ENCODE measurements at places on chromosomes 7 and 10.

GRCh38 chr7:28330384-28331070 lies 81.8 kb upstream of the CREB5 start:
- no peak for DNase-seq

- no peak for DNase-seq
Observed at GRCh38 chr10:110409926-110410325, 87.8 kb upstream of the DUSP5 start.

GRCh38 chr10:66349726-66350125 lies 576.1 kb upstream of the LRRTM3 start:
- no peak for DNase-seq

DNA sequence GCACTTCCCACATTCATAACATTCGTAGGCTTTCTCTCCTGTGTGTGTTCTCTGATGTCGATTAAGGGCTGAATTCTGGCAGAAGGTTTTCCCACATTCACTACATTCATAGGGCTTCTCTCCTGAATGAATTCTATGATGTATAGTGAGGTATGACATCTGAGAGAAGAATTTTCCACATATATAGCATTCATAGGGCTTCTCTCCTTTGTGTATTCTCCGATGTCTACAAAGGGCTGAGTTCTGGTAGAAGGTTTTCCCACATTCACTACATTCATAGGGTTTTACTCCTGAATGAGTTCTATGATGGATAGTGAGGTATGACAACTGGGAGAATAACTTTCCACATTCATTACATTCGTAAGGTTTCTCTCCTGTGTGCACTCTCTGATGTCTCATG lies 15.6 kb downstream of the ZNF12 start:
- DNase-seq, result no peak

DNA sequence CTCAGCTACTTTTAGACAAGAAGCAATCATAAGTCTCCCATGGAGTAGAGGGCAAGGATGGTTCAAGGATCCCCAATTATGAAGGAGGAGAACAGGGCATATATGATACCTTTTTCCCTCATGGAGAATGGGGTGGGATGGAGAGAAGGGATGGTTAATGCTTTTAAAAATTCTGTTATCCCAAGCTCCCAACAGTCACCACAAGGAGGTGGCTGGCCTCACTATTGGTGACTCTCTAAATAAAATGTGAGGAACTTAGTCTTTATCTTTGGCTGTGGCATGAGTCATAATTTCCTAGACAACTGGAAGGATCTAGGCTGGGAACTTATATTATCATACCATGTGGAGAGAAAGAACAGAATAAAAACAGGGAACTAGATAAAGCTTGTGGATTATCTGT lies 297.0 kb downstream of the PHTF2 start:
- no peak for DNase-seq

DNA sequence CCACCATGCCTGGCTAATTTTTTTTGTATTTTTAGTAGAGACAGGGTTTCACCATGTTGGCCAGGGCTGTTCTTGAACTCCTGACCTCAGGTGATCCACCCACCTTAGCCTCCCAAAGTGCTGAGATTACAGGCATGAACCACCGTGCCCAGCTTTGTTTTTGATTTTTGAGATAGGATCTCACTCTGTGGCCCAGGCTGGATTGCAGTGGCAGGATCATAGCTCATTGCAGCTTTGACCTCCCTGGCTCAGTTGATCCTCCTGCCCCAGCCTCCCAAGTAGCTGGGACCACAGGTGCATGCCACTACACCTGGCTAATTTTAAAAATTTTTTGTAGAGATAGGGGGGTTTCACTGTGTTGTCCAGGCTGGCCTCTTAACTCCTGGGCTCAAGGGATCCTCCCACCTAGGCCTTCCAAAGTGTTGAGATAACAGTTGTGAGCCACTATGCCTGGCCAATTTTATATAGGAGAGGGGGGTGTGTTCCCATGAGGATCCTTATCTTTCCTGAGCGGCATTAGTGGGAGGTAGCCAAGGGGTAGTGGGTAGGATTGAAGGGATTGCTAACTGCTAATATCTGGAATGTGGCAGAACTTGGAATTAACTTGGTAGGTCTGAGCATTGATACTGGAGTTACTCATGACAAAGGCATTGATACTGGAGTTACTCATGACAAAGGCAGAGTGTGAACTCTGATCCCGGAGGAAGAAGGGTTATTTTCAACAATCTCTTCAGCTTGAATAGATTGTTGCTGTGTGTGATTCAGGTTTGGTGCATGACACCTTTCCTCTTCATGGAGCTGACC lies 1.0 kb upstream of the NOLC1 start:
- DNase-seq, result no peak

GRCh38 chr10:112915590-112916572 lies 34.2 kb upstream of the TCF7L2 start:
- DNase-seq, result no peak

- no peak for DNase-seq
Observed at GRCh38 chr7:126937171-126937570, 315.6 kb downstream of the GRM8 start.

DNA sequence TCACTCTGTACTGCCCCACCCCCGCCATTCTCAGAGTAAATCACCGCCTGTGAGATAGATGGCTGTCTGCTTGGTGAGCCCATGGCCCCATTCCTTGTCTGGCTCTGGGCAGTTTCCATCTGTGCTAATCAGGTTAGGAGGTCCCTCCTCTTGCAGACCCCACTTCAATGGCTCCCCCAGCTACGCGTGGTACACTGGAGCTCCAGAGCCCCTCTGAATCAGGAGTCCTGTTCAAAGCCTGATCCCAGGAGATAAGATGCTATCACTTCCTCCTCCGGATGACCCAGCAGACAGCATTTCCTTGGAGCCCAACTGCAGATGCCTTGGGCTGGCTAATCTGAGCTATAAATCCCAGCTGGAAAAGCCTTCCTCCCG lies 122.3 kb downstream of the SH3PXD2A start:
- DNase-seq, result no peak

GRCh38 chr10:22345301-22346095 lies at the start of gene SPAG6:
Gene SPAG6 (plus strand): TSS chr10:22345496. CDS start chr10:22345612, 116 bp downstream.
- no peak for DNase-seq

- DNase-seq, result no peak
Observed at GRCh38 chr10:69693886-69694285, 63.8 kb downstream of the FAM241B start.

- peak; percentile 61 for DNase-seq
Observed at GRCh38 chr10:5293691-5294550, 70.8 kb upstream of the UCN3 start.

DNA sequence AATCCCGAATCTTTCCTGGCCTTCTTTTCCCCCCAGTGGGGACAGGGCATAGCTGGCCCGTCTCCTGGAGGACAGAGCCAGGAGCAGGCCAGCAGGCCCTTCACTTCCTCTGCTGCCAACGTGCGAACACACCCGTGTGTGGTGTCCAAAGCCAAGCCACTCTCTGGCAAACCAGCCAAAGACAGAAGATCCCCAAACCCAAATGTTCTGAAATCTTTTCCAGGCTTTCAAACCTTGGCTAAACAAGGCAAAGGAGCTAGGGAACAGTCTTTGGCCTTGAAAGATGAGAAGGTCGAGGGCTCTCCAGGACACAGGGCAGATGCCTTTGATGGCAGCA lies 63.0 kb downstream of the PROSER2 start:
- DNase-seq, result no peak

- DNase-seq, result no peak
Observed at GRCh38 chr10:110471566-110472139, 26.1 kb upstream of the DUSP5 start.

DNA sequence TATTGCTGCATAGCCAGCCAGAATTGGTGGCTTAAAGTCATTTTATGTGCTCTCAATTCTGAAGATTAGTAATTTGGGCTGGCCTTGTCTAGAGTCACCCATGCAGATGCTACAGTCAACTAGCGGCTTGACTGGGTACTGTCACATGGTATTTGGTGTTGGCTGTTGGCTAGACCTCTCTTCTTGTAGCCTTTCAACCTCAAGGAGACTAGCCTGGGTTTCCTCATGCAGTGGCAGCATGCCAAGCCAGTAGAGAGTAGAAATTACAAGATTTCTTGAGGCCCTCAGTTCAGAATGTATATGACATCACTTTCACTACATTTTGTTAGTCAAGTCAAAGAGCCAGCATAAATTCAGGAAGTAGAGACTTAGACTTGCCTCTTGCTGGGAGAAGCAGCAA lies 3.7 kb upstream of the ZNF800 start:
- no peak for DNase-seq

- DNase-seq, result no peak
Observed at GRCh38 chr10:86310702-86311101, 55.9 kb downstream of the GRID1 start.

DNA sequence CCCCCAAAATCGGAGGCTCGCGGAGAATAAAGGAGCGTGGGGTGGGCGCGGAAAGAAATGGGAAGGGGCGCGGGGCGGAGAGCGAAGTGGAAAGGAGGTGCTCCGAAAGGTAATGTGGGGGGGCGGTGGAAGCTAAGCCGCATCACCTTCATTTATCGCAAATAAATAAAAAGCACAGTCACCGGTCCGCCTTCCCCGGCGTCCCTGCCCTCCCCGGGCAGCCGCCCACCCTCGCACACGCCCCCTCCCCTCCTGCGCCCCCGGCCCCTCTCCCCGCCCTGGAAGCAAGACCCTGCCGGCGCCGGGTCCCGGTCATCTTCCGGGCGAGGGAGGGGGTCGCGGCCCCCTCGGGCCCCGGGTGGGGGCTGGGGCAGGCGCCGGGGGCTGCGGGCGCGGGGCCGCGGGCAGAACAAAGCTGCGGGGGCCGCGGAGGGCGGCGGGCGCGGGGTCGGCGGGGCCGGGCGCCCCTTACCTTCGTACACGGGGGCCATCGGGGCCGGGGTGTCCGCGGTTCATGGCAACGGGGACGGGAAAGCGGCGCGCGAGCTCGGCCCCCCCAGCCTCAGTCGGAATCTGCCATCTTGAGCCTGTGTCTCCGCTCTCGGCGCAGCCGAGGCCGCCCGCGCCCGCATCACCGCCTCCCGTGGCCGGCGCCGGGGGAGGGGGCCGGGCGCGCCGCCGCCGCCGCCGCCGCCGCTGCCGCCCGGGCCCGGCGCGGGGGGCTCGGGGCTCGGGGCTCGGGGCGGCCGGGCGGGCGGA lies 486 bp downstream of the HIPK2 start:
- DNase-seq, result peak; percentile 30

- no peak for DNase-seq
Observed at GRCh38 chr10:293636-294035, 158.4 kb downstream of the ZMYND11 start.

DNA sequence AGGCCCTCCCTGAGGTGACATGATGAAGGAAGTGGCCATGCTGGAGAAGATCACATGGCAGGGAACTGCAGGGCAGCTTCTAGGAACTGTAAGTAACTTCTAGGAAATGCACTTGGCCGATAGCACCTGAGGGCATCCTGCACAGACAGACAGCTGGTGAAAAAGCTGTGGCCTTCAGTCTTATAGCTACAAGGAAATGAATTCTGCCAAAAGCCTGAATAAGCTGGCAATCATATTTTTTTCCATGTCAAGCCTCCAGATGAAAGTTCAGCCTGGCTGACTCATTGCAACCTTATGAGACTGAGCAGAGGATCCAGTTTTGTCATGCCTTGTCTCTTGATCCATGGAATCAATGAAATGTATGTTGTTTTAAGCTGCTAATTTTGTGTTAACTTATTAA lies 91.1 kb upstream of the CACNA2D1 start:
- DNase-seq, result no peak

GRCh38 chr7:127927348-127927696 lies 103.9 kb downstream of the LRRC4 start:
- no peak for DNase-seq

GRCh38 chr7:89927762-89928161 lies 226.5 kb upstream of the STEAP1 start:
- no peak for DNase-seq

GRCh38 chr7:111029574-111030251 lies 61.2 kb upstream of the LRRN3 start:
- peak; percentile 30 for DNase-seq

DNA sequence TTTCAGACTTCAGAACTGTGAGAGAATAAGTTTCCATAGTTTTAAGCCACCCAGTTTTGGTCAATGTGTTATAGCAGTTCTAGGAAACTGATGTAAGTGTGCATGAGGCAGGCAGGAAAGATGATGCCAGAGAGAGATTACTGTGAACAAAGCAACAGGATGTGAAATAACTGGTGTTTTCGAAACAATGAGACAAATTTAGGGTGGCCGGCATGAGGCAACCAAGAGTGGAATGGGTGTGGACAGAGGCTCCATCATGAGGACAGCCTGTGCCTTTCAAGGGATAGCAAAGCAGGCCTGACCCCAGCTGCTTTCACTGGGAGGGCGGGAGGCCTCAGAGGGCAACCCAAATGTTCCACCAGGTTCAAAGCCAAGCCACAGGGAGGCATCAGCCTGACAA lies 67.3 kb upstream of the UCN3 start:
- DNase-seq, result no peak

- DNase-seq, result no peak
Observed at GRCh38 chr7:142832417-142832816, 22.5 kb upstream of the EPHB6 start.

DNA sequence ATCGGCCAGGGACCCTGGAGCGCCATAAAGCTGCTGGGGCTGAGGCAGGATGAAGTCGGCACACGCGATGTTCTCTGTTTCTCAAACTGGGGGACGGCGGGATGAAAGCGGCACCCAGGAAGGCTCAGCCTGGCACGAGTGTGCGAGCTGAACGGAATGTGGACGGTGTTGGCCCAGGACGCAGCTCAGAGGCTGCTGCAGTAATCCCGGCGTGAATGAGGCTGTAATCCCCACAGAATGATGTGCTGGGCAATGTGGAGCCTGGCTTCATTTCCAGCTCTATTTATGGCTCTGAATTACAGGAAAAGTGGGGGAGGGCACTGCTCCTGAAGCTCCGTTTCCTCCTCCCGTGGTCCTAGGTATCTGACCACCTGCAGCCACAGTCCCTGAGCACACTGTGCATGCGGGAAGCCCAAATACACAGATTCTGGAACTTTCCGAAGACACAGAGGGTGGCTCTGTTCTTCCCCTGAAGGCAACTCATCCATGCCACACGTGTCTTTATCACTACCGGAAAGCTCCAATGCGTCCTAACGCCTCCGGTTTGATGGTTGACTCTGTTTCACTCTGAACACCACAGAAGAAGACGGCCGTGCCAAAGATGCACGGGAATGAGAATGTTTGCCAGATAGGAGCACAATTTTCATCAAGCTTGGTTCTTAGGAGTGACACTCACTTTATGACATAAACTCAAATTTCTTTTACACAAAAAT lies 37.6 kb downstream of the KLF6 start:
- DNase-seq, result no peak
